ENCODE measurements at places on chromosomes 13 and 19.

DNA sequence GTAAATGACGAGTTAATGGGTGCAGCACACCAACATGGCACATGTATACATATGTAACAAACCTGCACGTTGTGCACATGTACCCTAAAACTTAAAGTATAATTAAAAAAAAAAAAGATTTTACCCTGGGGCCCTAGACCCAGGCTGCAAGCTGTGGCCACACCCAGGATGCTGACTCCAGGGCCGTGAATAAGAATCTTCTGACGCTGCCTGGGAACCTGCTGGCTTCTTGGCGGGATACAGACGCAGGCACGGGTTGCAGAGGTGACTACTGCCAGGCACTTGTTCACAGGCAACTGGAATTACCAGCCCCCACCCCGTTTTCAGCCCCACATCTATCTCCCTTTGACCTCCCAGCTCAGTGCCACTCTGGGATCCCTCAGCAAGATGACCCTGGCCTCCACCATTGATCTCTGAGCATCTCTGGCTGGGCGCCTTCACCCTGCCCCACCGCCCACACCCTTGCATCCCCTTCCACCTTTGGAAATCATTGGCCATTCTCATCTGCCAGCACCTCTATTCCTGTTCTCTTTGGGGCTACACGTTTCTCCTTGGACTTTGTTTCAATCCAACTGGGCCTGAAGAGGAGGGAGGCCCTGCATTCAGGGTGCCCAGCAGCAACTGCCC is 21.1 kb upstream of the CFAP97D2 start:
- no peak for DNase-seq

DNA sequence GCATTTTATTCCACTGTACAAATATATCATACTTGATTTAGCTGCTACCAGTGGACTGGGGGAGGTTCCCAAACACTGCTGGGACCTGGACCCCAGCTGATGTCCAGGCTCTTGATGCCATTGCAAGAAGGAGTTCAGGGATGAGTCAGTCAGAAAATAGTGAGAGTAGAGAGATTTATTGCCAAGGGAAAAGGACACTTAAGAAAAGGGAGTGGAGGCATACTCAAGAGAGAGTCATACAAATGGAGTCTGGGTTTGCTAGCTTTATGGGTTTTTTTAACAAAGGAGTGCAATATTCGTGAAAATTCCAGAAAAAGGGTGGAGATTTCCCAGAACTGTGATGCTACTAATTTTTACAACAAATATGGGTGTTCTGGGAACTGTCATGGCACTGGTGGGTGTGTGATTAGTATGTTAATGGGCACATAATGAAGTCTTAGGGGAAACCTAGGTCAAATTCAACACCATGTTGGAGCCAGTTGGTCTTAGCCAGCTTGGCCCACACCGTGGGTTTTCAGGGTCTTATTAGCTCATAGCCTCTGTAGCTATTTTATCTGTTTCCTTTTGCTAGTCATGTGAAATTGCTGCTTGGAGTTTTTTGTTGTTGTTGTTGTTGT is 36.2 kb downstream of the GPC6 start:
- no peak for DNase-seq

GRCh38 chr19:42140125-42140754 is 8.0 kb upstream of the POU2F2 start:
- peak; percentile 75 for DNase-seq

DNA sequence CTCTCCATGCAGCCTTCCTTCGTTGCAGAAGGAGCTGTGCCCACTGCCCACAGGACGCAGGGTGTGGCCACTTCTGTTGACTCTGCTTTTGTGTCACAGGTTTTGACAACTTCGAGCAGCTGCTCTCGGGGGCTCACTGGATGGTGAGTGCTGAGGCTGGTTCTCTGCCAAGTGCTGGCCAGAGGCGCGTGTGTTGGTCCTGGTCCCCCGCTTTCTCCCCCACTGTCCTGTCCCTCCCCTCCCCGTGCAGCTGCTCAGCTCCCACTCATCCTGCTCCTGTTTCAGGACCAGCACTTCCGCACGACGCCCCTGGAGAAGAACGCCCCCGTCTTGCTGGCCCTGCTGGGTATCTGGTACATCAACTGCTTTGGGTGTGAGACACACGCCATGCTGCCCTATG is 10.6 kb upstream of the PDCD2L start:
- DNase-seq: no peak

GRCh38 chr19:28169168-28169887 is 1043.6 kb downstream of the UQCRFS1 start:
- peak; percentile 45 for DNase-seq

DNA sequence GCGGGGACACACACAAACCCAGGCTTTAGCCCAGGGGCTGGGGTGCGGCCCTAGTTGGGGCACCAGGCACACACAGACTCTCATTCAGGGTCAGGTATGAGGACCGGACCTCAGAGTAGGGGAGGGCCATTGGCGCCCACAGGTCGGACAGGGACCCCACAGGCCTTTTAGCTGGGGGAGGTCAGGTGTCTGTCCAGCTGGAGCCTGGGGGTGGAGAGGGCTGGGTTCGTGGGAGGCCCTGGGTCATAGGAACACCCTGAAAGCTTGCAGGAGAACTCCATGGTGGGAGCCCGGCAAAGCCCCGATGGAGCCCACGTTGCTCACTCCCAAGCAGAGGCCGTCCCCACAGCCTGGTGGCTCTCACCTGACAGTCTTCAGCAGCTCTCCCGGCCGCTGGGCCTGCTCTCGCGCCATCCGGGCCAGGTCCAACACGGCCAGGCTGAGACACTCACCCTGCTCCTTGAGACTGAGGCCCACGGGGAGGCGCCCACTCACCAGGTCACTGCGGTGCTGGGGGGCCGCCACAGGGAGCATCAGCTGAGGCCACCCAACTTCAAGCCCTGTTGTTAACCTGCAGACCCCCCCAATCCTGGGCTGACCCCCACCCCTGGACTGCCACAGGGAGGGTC is 5.0 kb downstream of the JAK3 start:
- no peak for DNase-seq

- DNase-seq: peak; percentile 20
Observed at GRCh38 chr19:47609906-47610894, 1.3 kb downstream of the BICRA start.

- DNase-seq: no peak
Observed at GRCh38 chr13:94033098-94033497, 446.4 kb downstream of the DCT start.

DNA sequence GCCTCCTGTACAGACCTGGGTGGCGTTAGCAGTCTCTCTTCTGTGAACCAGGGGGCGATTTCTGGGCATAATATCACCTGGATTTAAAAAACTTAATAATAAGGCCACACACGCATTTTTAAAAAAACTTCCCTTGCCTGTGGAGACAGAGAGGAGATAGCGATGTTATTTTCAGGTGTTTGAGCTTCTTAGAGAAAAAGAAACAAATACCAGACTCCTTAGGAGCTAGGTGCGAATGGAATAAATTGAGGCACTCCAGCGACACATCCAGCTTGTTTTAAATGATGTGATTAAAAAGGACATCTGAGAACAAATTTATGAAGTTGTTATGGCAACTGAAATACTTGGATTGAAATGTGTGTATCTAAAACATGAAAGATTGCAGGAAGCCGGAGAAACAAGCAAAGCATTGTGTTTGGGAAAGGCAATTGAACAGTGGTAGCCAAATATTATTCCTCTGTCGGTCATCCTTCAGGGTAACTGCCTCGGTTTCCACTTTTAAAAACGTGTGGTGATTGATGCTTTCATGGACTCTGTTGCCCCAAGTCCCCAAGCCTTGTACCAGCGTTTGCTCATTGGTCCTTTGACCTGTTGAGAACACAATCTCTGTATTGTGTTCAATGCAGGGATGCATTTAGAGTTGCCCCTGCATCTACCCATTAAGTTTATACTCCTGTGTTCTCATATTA is 158.7 kb downstream of the TM9SF2 start:
- no peak for DNase-seq

GRCh38 chr19:1276628-1277022 is 1.3 kb downstream of the FAM174C start:
- no peak for DNase-seq

DNA sequence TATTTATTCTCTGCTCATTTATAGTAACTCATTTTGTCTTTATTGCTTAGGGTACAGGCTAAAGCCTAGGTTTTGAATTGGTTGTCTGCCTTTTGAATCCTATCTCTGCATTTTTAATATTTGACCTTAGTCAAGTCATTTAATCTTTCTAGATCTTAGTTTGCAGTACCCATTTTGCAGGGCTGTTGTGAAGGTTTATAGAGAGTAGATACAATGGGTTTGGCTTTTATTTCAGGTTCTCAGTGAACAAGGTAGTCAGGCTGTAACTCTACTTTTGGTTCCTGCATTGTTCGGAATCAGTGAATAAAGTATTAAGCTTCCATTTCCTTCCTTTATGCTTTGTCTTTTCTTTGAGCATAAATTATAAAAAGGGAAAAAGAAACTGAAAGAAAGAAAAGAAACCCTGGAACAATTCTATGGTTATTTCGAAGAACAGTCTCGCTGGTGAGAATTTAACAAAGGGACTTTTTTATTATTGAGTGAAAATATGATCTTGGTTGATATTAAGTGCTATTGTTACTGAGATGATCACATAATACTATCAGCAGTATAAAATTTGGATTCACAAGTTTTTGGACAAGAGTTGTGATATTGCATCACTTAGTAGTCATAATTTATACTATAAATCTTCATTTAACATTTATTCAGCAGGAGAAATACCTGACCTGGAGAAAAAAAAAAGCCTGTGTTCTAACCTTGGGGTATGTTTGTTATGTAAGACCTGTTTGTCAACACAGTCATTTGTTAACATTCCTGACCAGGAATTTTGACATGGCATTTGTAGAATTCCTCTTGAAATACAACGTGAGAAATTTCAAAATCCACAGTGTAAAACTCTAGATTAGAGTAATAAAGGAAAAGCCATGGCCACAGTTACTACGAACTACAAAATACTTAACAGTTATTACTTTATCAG is 91.3 kb downstream of the ZMYM2 start:
- no peak for DNase-seq

DNA sequence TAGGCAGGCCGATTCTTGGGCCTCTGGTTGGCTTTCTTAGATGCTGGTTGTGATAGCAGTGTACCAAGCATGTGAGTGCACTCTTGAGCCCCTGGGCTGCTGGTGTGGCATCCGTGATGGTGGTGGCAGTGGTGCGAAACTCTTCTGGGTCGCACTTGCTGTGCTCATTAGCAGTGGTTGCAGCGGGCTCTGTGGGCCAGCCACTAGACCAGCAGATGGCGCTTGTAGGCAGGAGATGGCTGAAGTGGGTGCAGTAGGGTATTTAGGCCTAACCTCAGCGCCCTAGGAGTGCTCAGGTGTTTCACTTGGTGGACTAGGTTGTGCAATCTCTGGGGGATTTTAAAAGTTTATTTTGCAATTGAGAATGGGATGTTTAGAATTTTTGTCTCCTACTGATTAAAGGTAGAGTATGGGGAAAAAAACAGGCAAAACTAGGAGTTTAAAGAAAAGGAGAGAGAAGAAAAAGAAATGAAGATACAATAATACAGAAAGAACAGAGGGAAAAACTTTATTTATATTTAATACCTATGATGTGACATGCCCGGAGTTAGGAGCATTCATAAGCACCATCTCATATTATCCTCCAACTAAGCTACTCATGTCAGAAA is 4.3 kb upstream of the ZNF17 start:
- peak; percentile 54 for DNase-seq

DNA sequence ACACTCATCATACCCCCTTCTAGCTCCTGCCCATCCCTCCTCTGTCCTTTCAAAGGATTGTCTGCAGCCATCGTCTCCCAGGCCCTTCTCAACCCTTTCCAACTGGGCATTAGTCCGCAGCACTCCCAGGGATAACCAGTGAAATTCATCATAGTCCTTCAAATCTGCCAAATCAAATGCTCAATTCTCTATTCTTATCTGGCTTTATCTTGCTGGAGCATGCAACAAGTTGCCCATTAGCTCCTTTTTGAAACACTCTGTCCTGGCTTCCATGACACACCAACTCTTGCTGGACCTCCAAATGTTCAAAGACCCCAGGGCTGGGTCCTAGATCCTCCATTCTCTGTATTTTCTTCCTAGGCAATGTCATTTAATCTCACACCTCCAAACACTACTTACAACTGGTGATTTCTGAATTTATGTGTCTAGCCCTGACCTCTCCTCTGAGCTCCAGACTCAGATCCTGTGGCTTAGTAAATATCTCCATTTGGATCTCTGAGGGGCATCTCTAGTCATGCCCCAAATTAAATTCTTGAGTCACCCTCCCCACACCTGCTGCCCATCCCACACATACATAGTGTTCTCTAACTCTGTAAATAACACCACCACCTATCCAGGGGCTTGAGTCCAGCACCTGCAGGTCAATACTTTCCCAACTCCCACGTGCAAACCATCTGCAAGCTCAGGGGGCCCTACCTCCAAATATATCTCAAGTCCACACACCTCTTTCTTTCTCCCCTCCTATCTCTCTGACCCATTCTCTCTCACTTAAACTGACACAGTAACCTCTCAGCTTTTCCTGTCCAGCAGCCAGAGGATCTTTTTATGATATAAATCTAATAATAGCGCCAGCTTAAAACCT is 9.1 kb upstream of the ANKRD10 start:
- DNase-seq: no peak

DNA sequence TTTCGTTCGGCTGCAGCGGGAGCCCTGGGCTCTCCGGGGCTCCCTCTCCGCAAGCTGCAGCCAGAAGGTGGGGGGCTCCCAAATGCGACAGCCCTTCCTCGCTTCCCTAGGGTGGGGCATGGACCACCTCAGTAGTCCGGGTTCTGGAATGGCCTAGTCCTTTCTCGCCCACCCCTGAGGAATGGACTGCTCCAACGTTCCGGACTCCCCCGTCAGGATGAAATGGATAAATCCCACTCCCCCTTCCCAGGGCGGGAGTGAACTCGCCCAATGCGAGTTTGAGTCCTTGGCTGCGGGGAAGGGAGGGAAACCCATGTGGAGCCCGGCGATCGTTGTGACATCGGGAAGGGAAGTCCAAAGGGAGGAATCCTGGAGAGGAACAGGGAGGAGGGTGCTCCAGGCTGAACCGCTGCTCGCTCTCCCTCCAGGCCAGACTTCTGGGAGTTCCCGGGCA is 5.5 kb downstream of the HRC start:
- peak; percentile 89 for DNase-seq

- no peak for DNase-seq
Observed at GRCh38 chr13:29564818-29565217, 30.7 kb downstream of the SLC7A1 start.

- no peak for DNase-seq
Observed at GRCh38 chr19:1907563-1908363, 2.6 kb downstream of the ADAT3 start.

- peak; percentile 79 for DNase-seq
Observed at GRCh38 chr19:14147797-14148605, 11.6 kb upstream of the ASF1B start.

GRCh38 chr19:524062-524674 is 7.4 kb upstream of the CDC34 start:
- no peak for DNase-seq

GRCh38 chr19:54209058-54209810 is 8.6 kb downstream of the RPS9 start:
- DNase-seq: no peak

GRCh38 chr19:7994114-7994513 is 11.3 kb downstream of the ELAVL1 start:
- no peak for DNase-seq

GRCh38 chr13:49596221-49596620 is 10.9 kb upstream of the RCBTB1 start:
- DNase-seq: no peak
